ENCODE measurements at places on chromosomes 7 and 10. TPM values are rescaled to one million over a fixed set of nuclear protein-coding genes. Genes with fewer than 3 reads are reported as not detected.
A peak's percentile ranks its signal among the peaks of the same experiment; 100 is the strongest.

- no peak for DNase-seq
- no peaks in the 10 kb centered on the region for H3K4me1 ChIP-seq
- H3K27me3 ChIP-seq = no peaks in the 10 kb centered on the region
- no peak overlapping the region for H3K4me3 ChIP-seq
- H3K27ac ChIP-seq = no peak overlapping the region
These were observed 74.8 kb downstream of the CDK13 start for GRCh38 chr7:40024841-40025240.

Gene NRG3
- not detected for polyA plus RNA-seq

Gene PIK3CG
- polyA plus RNA-seq = 0.07 TPM

Gene DNAJC2
- 22.0 TPM for polyA plus RNA-seq

GRCh38 chr7:154973381-154973780, 29.5 kb downstream of the PAXIP1 start:
- peaks cover 5% of the 10 kb centered on the region for H3K36me3 ChIP-seq
- no peak for DNase-seq
- H3K27ac ChIP-seq = no peak overlapping the region
- H3K4me1 ChIP-seq = no peaks in the 10 kb centered on the region
- H3K4me3 ChIP-seq = no peak overlapping the region

GRCh38 chr7:110358028-110358427, 732.9 kb upstream of the LRRN3 start:
- no peaks in the 10 kb centered on the region for H3K4me1 ChIP-seq
- peak; percentile 51 for DNase-seq
- no peaks in the 10 kb centered on the region for H3K27me3 ChIP-seq
- no peaks in the 10 kb centered on the region for H3K36me3 ChIP-seq
- H3K27ac ChIP-seq = no peak overlapping the region

GRCh38 chr7:14841869-14842268, 60.7 kb downstream of the DGKB start:
- no peak overlapping the region for H3K4me3 ChIP-seq
- no peaks in the 10 kb centered on the region for H3K27me3 ChIP-seq
- no peaks in the 10 kb centered on the region for H3K36me3 ChIP-seq
- DNase-seq = peak; percentile 17

Gene RHBDD2
- polyA plus RNA-seq = 27.8 TPM

GRCh38 chr10:132637477-132638129, 100.0 kb downstream of the INPP5A start:
- no peak overlapping the region for H3K4me3 ChIP-seq
- H3K4me1 ChIP-seq = peaks cover 5% of the 10 kb centered on the region

Gene TMEM139
- not detected for polyA plus RNA-seq

Gene MYO1G
- polyA plus RNA-seq = 0.10 TPM

Gene IL6
- 20.2 TPM for polyA plus RNA-seq

DNA sequence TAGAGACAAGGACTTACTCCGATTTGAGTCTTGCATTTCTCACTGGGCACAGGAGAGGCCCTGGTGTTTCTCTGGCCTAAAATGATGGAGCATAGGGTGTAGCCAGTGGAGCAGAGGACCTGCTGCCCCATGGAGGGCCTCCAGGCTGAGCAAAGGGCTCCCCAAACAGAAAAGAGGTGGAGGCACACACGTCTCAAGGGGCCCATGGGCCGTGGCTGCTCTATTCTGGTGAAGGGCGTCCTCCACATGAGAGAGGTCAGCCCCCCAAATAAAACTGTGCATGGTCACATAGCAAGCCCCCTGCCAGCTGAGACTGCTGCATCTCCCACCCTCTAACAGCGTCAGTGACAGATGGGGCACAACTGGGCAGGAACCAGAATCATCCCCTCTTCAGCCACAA, 41.4 kb downstream of the MYO1G start:
- no peak overlapping the region for H3K4me3 ChIP-seq
- no peaks in the 10 kb centered on the region for H3K4me1 ChIP-seq
- H3K27me3 ChIP-seq = peaks cover 8% of the 10 kb centered on the region
- no peaks in the 10 kb centered on the region for H3K36me3 ChIP-seq
- DNase-seq = no peak

DNA sequence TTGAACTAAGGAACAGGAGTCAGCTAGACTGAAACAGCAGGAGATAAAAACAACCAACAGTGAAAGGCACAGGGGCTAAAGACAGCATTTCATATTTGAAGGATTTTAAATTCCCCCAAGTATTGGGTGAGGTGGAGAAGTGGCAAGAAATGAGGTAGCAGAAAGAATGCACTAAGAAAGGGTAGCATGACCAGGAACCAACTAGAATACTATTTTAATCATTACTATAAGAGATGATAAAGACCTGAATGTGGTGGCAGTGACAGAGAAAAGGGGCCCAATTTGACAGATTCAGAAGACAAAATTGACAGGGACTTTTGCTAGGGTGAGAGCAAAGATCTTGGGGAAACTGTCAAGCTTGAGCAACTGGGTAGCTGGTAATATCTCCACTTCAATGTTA, 94.9 kb downstream of the ARHGAP12 start:
- no peaks in the 10 kb centered on the region for H3K27me3 ChIP-seq
- H3K4me3 ChIP-seq = no peak overlapping the region
- no peaks in the 10 kb centered on the region for H3K4me1 ChIP-seq
- no peak overlapping the region for H3K27ac ChIP-seq
- H3K36me3 ChIP-seq = no peaks in the 10 kb centered on the region

Measured in fibroblast of lung (primary cell).